ENCODE measurements at places on chromosomes 11 and 22. TPM values are rescaled to one million over a fixed set of nuclear protein-coding genes. Genes with fewer than 3 reads are reported as not detected.

DNA sequence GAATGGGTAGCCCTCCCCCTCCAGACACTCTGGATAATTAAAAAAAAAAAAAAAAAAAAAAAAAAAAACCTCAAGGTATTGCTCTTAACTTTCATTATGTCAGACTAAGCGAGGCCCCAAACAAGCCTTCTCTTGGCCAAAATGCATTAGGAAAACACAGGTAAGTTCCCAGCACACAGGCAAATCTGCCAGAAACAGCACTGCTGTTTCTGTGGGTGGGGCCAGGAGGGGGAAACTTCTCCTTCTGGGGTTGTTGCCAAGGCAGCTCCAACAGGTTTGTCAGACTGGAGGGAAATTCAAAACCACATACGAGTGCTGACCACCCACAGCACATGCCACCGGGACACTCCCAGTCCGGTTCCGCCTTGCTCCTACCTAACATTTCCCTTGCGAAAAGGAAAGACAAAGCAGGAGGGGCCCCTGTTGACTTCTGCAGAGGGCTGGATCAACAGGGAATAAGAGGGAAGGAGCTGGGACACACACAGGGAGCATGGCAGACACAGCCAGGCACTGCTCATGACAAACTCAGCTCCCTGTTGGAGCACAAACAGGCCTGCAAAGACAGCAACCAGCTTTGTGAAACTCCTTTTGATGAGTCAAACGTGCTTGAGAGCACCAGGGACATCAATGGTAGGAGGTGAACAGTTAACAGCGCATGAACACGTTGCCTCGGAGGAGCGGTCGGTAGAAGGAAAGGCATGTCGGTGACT is 55.0 kb downstream of the MYH9 start:
- DNase-seq = peak; percentile 63

DNA sequence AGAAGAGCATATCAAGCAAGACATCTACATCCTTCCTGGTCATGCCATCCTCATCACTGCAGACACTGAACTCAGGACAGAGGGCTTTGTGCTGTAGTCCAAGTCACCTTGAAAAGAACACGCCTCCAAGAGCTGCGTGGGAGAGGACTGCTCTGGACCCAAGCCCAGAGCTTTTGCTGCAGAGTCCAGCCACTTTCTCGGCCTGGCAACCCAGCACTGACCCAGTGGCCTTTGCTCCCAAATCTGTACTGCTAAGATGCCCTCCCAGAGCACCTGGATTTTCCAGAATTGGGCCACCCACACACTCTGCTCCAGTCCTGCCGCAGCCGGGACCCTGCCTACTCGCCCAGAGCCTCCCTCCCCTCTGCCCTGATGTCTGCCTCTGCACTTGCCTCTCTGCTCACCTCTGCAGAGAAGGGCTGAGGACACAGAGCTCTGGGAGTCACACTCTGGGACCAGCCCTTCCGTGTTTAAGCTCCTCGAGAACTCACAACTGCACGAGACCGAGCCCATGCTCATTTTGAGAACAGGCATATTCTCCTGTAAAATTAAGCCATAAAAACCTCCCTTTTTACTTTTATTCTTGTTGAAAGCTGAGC is 83.8 kb upstream of the CSNK2A3 start:
- DNase-seq = no peak

The HEPHL1 gene
- total RNA-seq = not detected

- DNase-seq = no peak
These were observed 6.0 kb downstream of the HOATZ start for GRCh38 chr11:111520560-111520959.

The KRTAP5-8 gene
- total RNA-seq = not detected

DNA sequence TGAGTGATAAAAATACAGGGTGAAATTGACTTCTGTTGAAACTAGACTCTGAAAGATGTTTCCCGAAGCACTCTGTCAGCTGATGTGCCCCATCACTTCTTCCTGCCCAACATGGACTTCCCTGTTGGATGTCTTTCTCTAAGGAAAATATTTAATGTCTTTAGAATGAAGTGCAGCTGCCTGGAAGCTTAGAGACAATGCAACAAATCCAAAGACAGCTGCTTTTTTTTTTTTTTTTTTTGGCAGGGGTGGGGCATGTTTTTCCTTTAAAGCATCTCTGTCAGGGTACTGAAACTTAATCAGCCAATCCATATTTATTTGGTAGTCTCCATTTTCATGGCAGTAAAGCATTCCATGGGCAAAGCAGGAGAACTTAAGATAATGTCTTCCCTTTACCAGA is 5.9 kb downstream of the JAM3 start:
- no peak for DNase-seq

DNA sequence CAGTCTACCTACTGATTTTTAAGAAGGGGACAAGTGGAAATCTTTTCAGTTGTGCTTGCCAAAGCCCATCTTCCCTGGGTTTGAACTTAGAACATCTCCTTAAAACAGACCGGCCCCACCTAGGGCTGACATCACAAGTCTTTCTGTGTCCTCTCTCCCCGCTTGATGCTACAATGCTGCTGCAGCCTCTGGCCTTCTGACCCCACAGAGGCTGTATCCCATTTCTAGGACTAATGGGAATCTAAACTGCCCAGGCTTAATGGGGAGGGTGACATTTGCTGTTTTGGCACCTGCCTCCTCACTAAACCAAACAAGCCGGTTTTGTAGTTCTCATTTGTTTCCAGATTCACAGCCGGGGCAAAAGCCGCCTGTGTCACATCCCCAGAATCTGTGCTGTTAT is 121.3 kb upstream of the CADM1 start:
- DNase-seq = no peak

DNA sequence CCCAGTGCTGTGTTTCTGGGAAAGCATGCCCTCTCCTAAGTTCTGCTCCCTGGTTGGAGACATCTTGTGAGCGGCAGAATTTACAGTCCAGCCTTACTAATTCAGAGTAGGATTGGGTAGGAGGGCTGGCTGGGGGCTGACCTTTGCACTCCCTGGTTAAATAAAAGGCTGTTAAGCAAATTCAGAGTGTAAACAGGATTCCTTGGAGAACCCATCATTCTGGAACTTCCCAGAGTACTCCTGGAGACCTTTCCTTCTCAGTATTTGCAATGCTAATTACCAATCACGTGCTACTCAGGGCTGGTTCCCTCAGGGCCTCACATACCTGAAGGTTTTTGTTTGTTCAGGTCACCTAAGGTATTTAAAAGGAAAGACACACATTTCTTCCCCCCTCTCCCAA is 340.2 kb downstream of the TBC1D22A start:
- peak; percentile 33 for DNase-seq

DNA sequence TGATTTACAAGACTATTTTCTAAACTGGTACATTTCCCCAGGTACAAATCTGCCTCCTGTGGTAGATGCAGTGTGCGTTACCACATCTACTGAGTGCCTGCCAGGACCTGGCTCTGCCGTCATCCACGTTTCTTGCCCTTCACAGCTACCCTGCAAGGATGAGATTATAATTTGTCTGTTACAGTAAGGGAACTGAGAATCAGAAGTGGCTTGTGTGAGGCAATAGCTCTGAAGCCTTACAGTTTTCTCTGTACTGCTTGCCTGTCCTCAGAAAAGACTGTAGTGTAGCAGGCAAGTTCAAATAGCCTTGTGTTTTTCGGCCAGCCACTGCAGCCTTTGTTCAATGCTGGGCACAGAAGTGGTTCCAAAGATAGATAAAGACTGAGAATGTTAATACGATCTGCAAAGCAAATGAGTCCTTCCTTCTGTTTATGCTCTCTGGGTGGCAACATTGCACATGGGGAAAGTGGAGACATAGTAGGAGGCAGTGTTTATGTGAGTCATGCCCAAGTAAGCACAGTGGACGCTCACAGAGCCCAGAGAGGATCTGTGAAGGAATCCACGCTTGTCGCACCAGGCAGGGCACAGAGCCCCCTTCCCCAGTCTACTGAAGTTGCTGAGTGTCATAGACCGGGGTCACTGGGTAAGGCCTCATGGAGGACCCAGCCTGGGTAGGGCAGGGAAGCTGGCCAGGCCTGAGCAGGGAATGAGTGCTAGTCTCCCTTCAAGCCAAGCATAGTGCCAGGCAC is 49.1 kb downstream of the MICAL2 start:
- peak; percentile 73 for DNase-seq

DNA sequence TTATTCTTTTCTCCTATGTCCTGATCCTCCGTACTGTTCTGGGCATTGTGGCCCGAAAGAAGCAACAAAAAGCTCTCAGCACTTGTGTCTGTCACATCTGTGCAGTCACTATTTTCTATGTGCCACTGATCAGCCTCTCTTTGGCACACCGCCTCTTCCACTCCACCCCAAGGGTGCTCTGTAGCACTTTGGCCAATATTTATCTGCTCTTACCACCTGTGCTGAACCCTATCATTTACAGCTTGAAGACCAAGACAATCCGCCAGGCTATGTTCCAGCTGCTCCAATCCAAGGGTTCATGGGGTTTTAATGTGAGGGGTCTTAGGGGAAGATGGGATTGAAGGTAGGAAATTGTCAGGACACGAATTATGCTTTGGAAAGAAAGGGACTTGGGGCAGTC is 843 bp downstream of the OR51T1 start:
- DNase-seq = no peak

DNA sequence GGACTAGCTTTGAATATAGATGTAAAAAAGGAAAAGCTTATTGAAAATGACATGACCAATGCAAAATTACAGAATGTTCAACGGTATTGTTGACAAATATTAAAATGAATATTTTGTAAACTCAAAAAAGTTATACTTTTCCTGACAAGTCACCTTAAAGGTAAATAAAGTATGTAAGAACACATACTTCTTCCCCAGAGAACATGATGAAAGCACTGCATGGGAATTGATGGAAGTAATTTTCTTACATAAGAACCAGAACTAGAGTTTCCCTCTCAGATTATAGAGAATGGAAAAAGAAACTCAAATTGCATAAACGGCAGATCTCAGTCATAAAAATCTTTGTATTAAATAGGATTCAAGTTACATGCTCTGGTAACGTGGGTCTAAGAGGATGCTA is at the start of gene OR4P4:
TSS of gene OR4P4 (plus strand) at position 301 of the 400 bp plus-strand sequence.
- no peak for DNase-seq

- DNase-seq = no peak
These were observed 80.8 kb downstream of the SHANK2 start for GRCh38 chr11:71171576-71171975.

The RAB36 gene
- 11.2 TPM for total RNA-seq

GRCh38 chr11:67704524-67704923 is 30.1 kb upstream of the ALDH3B2 start:
- no peak for DNase-seq

GRCh38 chr11:62687508-62688396 is 1.6 kb downstream of the LRRN4CL start:
- no peak for DNase-seq

GRCh38 chr11:119729581-119729927 is 554 bp upstream of the NECTIN1 start:
- DNase-seq = no peak

GRCh38 chr11:110689306-110689705 is 22.9 kb downstream of the ARHGAP20 start:
- DNase-seq = no peak

GRCh38 chr22:46286006-46286405 is 10.7 kb upstream of the GTSE1 start:
- DNase-seq = no peak
